AG08395 (cell line): ENCODE measurements at places on chromosomes 3 and 15.

DNA sequence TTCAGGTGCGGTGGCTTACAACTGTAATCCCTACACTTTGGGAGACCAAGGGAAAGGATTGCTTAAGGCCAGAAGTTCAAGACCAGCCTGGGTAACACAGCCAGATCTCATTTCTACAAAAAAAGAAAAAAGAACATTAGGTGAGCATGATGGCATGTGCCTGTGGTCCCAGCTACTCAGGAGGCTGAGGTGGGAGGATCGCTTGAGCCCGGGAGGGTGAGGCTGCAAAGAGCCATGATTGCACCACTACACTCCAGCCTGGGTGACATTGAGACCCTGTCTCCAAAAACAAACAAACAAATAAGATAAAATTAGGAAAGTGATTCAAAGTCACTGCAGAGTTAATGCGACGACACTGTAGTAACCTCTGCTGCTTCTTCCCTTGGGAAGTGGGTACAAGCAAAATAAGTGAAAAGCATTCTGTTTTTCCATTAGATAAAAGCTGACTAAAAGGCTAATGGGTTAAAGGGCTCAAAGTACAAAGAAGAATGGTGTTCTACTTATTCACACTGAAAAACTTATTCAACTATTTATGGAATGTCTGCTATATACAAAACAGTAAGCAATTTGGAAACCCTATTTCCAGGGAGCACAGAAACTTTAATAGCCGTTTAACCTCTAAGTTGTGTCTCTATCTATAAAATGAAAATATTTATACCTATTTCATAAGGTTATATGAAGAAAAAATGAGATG is 8.0 kb upstream of the RPS27L start:
- DNase-seq = no peak

- no peak for DNase-seq
Observed at GRCh38 chr3:139957844-139958243, 22.9 kb downstream of the CLSTN2 start.

DNA sequence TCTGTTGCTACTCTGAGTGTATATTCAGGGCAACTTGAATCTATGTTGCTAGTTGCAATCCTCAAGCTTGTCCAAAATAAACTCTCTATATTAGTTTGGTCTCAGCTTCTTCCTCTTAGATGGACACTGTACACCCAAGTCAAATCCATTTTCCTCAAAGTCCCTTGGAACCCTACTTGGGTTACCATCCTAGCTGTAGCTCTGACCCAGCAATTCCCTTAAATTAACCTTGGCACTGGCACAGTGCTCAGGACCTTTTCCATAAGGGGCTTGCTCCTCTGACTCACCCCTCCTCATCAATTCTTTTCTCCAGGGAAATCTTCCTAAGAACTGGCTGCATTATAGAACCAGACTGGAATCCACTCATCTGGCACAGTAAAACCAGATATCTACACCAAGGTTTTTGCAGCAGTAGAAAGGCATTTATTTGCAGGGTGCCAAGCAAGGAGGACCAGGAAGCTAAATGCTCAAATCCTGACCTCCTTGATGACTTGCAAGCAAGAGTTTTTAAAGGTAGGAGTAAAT is 44.9 kb upstream of the B3GALNT1 start:
- DNase-seq = no peak

- no peak for DNase-seq
Observed at GRCh38 chr15:73335026-73335425, 33.7 kb downstream of the HCN4 start.

GRCh38 chr3:106125321-106125720 is 256.5 kb upstream of the CBLB start:
- DNase-seq = no peak

GRCh38 chr3:14534516-14535191 is 5.5 kb downstream of the GRIP2 start:
- DNase-seq = no peak

DNA sequence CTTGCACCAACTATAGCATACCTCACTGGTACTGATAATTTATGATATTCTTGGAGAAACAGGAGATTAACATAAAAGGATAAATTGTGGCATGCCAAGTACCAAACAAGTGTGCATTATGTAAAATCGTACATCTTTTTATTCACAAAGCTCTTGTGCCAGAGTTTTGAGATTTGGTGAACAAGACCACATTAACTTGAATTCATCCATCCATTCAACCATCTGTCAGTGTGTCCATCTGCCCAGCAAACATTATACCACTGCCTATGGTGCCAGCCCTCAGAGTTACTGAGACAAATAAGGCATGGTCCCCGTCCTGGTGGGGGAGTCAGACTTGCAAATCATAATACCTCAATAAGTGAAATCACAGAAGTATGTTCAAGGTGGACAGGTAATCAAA is 17.0 kb upstream of the NEO1 start:
- DNase-seq = no peak

DNA sequence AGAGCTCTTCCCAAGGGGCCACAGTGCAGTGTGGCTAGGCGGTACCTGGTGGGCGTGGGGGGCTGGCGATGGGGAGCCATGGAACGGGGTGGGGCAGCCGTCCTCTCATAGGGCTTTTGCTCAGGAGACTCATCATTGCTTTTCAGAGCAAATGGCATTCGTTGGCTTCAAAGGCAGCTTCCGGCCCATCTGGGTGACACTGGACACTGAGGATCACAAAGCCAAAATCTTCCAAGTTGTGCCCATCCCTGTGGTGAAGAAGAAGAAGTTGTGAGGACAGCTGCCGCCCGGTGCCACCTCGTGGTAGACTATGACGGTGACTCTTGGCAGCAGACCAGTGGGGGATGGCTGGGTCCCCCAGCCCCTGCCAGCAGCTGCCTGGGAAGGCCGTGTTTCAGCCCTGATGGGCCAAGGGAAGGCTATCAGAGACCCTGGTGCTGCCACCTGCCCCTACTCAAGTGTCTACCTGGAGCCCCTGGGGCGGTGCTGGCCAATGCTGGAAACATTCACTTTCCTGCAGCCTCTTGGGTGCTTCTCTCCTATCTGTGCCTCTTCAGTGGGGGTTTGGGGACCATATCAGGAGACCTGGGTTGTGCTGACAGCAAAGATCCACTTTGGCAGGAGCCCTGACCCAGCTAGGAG is 40.8 kb downstream of the MESD start:
- no peak for DNase-seq

- DNase-seq = no peak
Observed at GRCh38 chr15:41790169-41790568, 15.9 kb downstream of the MAPKBP1 start.

- no peak for DNase-seq
Observed at GRCh38 chr15:100049483-100049882, 292.3 kb downstream of the ADAMTS17 start.

DNA sequence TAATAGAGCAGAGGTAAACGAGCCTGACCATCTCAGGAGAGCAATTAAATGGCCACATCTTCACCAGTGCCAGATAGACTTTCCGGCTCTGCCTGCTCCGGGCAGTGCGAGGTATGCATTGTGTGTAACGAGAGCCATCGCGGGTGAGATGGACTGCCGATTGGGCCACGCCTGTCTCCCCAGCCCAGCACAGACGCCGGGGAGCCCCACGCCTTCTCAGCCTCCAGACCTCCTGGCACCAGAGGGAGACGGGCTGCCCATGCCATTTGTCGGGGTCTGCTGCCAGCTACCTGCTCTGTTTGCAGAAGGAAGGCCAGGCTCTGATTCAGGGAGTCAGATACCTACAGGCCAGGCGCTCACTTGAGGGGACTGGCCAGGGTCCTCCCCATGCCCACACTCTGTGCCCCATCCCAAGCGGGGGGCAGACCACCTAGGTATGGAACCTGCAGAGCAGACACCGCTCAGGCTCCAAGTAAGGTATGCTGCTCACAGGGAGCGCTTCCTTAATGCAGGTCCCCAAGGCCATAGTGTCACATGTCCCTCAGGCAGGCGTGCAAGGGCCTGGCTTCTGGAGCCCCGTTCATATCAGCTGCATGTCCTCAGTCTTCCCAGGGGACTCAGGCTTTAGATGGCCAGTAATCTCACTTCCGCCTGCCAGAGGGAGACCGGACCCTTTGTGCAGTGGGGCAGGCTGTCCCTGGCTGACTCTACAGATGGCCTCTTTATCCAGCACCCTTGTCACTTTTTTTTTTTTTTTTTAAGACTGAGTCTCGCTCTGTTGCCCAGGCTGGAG is 62.2 kb downstream of the DNAJB8 start:
- DNase-seq = no peak

DNA sequence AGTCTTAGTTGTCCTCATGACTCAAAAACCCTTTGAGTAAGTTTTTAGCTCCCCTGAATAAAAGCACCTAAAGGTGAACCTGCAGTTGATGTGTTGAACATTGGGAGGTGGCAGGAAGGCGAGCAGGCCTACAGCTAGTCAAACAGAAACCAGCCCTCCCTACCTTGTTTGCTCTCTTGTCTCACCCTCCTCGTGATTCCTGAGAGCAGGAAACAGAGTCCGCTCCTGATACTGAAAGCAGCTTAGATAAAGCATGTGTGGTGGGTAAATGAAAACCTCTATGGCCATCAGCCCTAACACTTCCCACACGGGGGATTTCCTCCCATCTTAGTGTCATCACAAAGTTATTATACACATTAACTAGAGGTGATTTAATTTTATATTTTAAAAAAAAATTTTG is 21.8 kb upstream of the CLDN18 start:
- no peak for DNase-seq

DNA sequence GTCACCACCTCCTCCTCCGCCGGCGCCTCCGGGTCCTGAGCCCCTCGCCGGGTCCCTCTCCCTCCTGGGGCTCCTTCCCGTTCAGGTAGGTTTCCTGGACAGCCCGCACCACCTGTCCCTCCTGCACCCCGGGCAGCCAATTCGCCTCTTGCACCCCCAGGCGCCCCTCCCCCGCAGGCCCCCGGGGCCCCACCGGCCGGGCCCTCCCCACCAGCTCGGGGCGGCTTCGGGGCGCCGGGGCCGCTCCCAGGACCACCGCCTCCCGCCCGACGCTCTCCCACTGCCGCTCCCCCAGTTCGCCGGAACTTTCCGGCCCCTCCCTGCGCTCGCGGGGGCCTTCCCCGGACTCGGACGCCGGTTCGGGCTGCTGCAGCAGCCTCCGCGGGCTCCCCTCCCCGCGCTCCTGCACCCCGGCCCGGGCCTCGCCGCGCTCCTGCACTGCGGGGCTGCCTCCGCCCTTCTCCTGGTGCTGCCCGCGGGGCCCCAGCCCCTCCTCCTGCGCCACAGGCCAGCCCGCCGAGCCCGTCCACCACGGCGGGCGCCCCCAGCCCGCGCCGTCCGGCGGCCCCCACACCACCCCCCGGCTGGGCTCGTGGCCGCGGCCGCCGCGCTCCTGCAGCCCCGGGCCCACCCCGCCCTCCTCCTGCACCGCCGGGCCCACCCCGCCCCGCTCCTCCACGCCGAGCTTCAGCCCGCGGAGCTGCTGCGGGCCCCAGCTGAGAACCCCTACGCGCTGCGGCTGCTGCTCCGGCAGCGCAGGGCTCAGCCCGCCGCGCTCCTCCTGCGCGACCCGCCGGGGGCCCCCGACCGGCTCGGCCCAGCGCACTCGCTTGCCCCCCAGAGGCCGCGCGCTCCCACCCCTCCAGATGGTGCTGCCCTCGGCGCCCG is 587 bp upstream of the TNK2 start:
- DNase-seq = peak; percentile 38

- no peak for DNase-seq
Observed at GRCh38 chr15:34331809-34332208, 5.8 kb downstream of the SLC12A6 start.

GRCh38 chr15:42749266-42749665 is 12.3 kb upstream of the CDAN1 start:
- no peak for DNase-seq

GRCh38 chr3:134622806-134623365 is 27.9 kb downstream of the KY start:
- DNase-seq = no peak

DNA sequence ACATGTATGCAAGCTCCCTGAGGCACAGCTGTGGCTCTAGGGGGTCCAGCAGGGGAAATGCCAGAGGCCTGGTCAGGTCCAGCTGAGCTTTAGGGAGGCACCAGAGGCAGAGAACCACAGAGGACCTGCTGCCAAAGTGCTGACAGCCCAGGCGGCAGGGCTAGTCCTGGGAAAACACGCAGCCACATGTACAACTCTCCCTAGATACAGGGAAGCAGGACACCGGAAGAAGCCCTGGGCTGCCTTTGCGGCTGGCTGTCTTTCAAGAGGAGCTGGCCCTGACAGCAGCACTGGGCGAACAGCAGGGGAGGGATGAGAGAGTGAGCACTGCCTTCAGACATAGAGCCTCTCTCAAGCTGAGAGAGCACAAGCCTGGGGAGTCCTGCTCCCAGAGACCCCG is 40.7 kb downstream of the RFT1 start:
- no peak for DNase-seq

DNA sequence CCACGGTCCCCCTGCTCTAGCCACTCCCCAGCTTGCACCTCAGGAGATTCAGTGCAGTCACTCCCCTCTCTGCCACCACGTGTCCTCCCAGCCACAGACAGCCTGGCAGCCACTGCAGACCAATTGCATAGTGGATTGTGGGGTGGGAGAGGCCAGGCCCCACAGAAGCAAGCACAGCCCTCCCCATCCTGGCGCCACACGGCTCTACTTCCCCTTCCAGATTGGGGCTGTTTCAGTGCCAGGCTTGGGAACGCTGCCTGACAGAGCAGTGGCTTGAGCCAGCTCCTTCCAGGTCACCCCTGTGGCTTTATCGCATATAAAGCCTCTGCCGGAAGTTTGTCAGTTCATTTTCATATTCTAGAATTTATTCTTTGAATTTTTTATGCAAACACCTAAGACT is 90.7 kb downstream of the TMEM266 start:
- no peak for DNase-seq
